PC-9 (cell line): ENCODE measurements at places on chromosomes 4 and X.
A peak's percentile ranks its signal among the peaks of the same experiment; 100 is the strongest.

DNA sequence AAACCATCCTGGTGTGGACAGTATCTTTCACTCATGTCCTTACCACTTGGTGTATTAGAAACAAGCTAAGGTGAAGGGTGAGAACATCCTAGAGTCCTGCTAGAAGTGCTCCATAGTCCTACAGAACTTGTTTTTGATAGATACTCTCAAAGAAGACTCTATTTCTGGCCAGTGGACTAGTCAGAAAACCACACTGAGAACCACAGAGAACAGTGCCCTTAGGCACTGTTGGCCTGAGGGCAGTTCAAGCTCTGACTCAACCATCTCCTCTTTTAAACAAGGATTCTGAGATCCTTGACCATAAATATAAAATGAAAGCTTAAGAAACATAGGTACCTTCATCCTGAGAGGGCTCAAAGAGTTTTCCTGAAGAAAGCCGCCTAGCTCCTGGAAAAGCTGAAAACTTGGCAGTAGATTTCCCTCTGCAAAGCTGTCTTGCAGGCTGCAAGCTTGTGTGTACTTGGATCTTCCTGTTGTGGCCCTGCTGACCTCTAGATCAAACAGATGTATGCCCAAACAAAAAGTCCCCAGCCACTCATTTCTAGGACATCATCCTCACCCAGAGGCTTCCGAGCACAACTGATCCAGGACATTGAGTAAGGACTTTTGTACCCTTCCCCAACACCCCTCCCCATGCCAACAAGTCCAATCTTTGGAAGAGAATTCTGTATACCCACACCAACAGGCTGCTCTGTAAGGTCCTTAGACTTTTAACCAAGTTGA lies 111.6 kb upstream of the CXCL13 start:
- DNase-seq = no peak

DNA sequence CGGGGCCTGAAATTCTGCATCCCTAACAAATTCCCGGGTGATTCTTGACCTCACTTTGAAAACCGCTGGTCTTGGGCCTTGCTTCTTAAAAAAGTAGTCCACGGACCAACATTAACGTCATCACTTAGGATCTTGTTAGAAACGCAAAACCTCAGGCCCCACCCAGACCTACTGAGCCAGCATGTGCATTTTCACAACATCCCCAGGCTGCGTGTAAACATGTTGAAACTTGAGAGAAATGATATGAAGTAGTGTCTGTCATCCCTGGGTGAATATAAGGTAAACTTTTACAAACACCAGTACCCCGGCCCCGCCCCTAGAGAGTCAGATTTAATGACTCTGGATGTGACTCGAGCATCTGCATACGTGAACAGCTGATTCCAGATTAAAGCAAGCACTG lies 33.7 kb downstream of the SORBS2 start:
- no peak for DNase-seq

DNA sequence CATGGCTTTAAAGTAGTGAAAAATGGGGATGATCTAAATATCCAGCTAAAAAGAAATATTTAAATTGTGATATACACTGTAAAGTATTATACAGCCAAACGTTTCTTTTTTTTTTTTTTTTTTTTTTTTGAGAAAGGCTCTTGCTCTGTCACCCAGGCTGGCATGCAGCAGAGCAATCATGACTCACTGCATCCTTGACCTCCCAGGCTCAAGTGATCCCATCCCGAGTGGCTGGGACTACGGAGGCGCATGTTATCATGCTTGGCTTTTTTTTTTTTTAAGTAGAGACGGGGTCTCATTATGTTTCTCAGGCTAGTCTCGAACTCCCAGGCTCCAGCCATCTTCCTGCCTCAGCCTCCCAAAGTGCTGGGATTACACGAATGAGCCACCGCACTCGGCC lies 17.1 kb downstream of the SMIM14 start:
- DNase-seq = peak; percentile 64

GRCh38 chrX:38347136-38347535 lies 5.3 kb upstream of the OTC start:
- DNase-seq = no peak

DNA sequence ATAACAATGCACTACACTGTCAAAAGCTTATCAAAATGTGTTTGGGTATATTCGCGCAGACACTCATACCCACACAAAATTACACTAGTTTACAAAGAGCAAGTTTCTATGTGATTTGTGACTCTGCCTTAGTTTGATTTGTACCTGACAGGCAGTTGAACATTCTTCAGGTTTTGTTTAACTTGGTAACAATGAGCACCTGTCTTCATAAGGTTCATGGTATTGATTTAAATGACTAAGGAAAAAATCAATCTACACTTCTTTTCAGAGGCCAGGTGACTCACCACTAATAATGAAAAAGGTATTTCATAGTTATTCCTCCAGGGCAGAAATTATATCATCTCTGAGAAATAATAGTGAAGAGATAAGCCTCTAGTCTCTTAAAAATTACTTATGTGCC lies 1114.6 kb upstream of the AGA start:
- no peak for DNase-seq

GRCh38 chr4:56416349-56416748 lies 19.1 kb downstream of the PPAT start:
- no peak for DNase-seq

- no peak for DNase-seq
These were observed 101.5 kb upstream of the MAML3 start for GRCh38 chr4:140255467-140255866.

DNA sequence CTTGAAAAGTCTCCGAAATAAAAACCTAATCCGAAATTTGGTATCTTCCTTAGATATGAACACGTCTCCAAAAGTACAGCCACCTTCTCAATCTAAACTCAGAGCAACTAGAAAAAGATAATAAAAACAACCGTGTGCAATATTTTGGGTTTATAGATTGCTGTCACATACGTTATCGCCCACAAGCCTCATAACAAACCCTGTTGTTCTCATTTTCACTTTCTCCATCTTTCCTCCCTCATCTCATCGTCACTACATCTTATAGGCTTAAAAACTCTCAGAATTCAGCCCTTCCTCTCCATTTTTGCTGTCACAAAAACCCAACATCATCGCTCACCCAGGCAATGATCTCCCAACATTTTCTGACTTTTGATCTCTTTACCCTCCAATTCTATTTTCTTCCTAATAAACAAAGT lies 448 bp upstream of the SCFD2 start:
- DNase-seq = no peak

- no peak for DNase-seq
These were observed 4.5 kb downstream of the DCHS2 start for GRCh38 chr4:154487145-154487544.

GRCh38 chr4:115454228-115454627 lies 340.8 kb upstream of the NDST4 start:
- DNase-seq = no peak

DNA sequence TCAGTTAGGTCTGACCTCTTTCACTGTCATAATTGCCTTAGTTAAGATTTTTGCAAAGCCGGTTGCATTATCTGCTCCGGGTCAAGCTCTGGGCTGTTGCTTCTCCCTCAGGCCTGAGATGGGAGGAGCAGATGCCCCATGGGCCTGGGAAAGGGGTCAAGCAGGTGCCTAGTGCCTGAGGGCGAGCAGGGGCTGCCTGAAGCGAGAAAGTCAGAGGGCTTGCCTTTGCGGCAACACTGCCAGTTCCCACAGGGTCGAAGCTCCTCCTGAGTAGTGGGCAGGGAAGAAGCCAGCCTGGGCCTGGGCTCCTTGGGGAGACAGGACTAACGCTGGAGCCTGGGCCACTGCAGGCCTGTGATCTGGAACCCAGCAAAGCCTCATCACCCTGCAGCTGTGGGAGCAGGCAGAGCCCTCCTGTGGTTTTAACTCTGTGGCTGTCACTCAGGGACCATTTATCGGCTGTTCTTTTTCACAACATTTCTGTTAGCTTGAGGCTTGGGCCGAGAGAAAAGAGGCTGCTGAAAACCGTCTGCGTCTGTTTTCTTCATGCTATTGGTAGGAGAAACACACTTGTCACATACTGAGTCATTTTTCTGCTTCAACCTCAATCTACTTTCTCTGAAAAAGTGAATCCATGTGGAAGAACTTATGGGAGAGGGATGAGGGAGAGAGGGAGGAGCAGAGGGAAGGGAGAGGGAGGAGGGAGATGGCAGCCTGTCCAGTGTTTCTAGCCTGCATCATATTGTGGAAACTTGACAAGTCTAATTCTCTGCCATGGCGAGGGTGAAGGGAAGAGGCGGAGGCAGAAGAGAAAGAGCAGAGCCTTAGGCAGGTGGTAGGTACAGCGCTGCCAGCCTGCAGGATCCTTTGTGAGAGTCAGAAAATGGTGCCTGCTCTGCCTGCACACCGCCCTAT lies 68.4 kb downstream of the RHOH start:
- DNase-seq = no peak

DNA sequence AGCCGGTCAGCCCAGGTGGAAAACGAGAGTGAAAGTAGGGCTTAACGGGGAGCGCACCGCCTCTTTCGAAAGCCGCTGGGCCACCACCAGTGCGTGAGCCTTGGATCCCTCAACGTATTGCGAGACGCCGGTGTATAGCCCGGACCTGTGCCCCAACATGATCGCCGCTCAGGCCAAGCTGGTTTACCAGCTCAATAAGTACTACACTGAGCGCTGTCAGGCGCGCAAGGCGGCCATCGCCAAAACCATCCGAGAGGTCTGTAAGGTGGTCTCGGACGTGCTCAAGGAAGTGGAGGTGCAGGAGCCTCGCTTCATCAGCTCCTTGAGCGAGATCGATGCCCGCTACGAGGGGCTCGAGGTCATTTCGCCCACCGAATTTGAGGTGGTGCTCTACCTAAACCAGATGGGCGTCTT lies 929 bp downstream of the MAB21L2 start:
- DNase-seq = no peak

GRCh38 chr4:64533159-64533558 lies 123.9 kb upstream of the TECRL start:
- DNase-seq = no peak

DNA sequence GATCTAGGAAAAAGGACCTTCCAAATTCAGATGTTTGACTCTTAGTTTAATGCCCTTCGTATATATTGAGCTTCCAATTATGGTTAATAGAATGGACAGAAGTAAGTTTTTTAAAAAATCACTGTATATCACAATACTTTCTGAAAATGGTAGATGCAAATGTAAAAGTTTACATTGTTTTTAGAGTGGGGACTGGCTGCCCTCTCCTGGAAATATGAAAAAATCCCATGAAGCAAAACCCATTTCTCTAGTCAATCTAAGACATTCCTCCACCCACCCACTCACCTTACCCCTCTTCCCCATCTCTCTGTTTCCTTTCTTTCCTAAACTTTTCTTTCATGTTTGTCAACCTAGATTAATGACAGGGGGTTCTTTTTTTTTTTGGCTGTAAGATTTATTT lies 134.5 kb downstream of the ARHGAP6 start:
- DNase-seq = no peak

DNA sequence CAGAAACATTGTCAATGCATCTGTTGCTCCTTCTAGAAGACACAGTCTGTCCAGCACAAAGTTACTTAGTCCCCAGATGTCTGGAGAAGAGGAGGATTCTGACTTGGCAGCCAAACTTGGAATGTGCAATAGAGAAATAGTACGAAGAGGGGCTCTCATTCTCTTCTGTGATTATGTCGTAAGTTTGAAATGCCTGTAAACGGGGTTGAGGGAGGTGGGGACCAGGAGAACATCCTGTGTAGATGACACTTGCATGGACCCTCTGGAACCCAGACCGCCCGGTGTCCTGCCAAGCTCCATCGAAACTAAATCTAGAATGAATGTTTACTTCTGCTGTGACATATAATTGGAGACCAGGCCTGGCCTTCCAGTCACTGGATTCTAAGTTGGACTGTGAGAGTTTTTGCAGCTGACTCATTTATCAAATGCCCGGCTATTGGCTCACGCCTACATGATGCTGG lies 45.0 kb upstream of the MSANTD1 start:
- DNase-seq = no peak

GRCh38 chr4:1154126-1154522 lies 18.3 kb downstream of the SPON2 start:
- DNase-seq = no peak

DNA sequence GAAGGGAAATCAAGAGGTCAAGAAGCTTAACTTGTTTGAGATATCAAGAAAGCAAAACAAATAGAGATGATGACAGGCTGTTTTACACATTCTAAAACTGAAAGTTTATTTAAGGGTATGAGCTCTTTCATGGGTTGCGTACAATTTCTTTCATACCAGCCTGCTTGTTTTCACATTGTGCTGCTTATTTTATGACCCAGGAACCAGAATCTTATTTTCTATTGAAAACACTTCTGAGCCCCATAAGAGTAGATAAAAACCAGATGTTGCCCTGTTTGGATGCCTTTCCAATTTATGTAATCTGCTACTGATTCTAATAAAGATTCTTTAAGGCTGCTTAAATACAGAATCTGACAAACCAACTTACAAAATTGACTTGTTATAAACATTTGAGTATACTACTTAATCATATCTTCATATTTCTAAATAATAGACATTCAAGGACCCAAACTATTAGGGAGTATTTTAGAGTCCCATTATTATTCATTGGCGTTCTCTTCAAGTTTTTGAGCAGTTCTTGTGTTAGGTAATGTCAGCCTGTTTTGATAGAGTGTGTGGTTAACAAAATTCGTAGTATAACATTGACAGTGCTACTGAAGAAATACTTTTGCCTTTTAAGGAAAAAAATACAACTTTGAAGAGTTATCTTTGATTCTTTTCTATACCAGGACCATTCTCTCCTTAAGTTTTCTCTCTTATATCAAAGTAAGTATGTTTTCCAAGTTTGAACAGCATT lies 74.4 kb downstream of the PDLIM5 start:
- DNase-seq = no peak

DNA sequence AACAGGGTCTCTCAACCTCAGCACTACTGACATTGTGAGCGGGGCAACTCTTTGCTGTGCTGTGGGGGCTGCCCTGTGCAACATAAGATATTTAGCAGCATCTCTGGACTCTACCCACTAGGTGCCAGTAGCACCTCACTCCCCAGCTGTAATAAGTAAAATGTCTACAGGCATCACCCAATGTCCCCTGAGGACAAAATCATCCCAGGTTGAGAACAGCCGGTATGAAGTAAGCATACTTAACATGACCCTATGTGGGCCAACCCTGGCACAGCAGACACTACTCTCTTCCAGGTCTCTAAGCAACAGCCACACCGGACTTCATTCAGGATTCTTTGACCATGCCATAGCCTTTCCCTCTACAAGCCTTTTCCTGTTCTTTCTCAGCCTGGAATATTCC lies 10.5 kb upstream of the MGST2 start:
- DNase-seq = no peak

DNA sequence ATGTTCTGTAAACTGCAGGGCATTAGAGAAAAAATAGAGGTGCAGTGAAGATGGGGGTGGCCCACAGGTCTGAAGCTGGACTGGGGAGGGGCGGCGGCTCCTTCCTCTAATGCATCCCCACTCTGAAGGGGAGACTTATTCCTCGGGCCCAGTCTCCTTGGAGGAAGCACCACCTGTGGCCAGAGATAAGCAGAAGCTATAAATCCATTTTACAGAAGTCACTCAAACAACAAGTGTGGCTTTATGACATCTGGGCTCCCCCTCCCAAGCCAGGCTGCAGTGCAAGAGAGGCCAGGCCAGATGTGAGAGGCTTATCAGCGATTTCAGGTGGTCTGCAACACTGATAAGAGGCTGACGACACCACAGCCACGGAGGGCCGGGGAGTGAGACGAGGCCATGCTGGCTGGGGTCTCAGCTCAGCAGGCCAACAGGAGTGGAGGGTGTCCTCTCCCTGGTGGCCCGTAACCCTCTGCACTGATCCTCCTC lies 15.8 kb downstream of the CYTL1 start:
- no peak for DNase-seq

- no peak for DNase-seq
These were observed 58.3 kb upstream of the PRKX start for GRCh38 chrX:3771766-3772165.

- DNase-seq = no peak
These were observed 289.3 kb upstream of the PABPC4L start for GRCh38 chr4:134490863-134491262.

- DNase-seq = no peak
These were observed 225.1 kb upstream of the GALNTL6 start for GRCh38 chr4:171588051-171588545.
